ENCODE measurements at places on chromosomes 5 and 9. TPM values are rescaled to one million over a fixed set of nuclear protein-coding genes. Genes with fewer than 3 reads are reported as not detected.

The WDR31 gene
- 0.14 TPM for total RNA-seq

The C9 gene
- total RNA-seq, result not detected

The BTNL8 gene
- total RNA-seq, result not detected

The SLIT3 gene
- 0.36 TPM for total RNA-seq

The CDKN2A gene
- total RNA-seq, result 22.4 TPM

The PHYHD1 gene
- 21.2 TPM for total RNA-seq

The ANKRD18A gene
- total RNA-seq, result 2.7 TPM

The KCNV2 gene
- total RNA-seq, result not detected

The FEM1C gene
- 11.0 TPM for total RNA-seq

The PCDHB13 gene
- 0.23 TPM for total RNA-seq

The GTF3C5 gene
- total RNA-seq, result 121 TPM

The RASGRF2 gene
- 2.6 TPM for total RNA-seq

The GRXCR2 gene
- total RNA-seq, result not detected

The BTNL3 gene
- total RNA-seq, result not detected
